ENCODE measurements at places on chromosomes 4 and X.

- DNase-seq, result no peak
These were observed 35.7 kb downstream of the PIGG start for GRCh38 chr4:534576-535151.

DNA sequence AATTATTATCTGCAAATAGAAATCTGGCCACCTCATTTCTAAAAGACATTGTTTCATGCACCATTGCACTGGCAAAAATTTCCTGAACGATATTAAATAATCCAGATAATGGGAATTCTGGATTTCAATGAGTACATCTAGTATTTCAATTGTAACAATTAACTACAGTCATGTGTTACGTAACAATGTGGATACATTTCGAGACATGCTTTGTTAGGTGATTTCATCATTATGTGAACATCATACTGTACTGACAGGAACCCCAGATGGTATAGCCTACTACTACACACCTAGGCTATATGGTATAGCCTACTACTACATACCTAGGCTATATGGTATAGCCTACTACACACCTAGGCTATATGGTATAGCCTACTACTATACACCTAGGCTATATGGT, 14.8 kb downstream of the LAMTOR3 start:
- DNase-seq, result no peak

GRCh38 chr4:167428156-167428555, 193.9 kb upstream of the SPOCK3 start:
- no peak for DNase-seq

DNA sequence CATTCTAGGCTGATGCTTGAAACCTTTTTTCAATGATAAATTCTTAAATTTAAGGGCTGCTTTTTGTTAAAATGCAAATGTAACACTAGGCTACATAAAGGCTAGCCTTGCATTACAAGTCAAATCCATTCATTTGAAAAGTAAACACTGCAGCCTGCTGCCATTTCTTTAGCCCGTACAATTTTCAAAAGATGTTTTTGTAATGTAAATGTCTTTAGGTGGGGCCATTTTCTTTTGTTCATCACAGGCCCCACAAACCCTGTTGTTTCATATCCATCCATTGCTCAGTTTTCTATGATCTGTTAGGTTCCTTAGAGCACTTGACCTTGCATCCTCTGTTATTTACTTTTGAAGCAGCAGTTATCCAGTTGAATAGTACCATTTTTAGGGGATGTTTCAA, 296.2 kb upstream of the AMOT start:
- DNase-seq, result no peak

- DNase-seq, result no peak
These were observed 1222.4 kb upstream of the PRKX start for GRCh38 chrX:4935846-4936245.

DNA sequence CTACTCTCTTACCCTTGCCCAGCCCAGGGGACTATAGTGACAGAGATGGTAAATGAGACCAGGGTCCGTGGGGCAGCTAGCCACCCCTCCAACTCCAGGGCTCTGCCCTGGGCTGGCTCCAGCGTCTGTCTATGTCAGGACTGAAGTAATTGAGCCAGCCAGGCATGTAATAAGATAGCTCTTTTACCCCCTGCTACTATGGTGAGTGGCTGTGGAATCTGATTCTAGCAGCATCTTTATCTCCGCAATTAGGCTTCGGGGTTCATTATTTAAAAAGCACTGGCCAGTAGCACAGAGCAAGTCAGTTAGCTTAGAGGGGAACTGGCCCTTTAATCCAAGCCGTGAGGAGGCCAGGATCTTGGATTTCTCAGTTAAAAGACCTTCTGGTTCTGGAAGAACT, 123.3 kb upstream of the RAI2 start:
- DNase-seq, result no peak

Data from Calu3 (cell line).